Hepatocyte (in vitro differentiated cells): ENCODE measurements at places on chromosomes 2 and 18. TPM values are rescaled to one million over a fixed set of nuclear protein-coding genes. Genes with fewer than 3 reads are reported as not detected.
A peak's percentile ranks its signal among the peaks of the same experiment; 100 is the strongest.

Gene NT5DC4
- 0.79 and 2.3 TPM in 2 replicates for polyA plus RNA-seq

Gene C1QL2
- 9.9 and 12.9 TPM in 2 replicates for polyA plus RNA-seq

Gene UPP2
- not detected in 2 replicates for polyA plus RNA-seq

Gene CNTNAP5
- 0.28 and 0.41 TPM in 2 replicates for polyA plus RNA-seq

Gene COLEC12
- 28.3 and 33.3 TPM in 2 replicates for polyA plus RNA-seq

Gene RAB6C
- not detected in 2 replicates for polyA plus RNA-seq

Gene IL1F10
- not detected in 2 replicates for polyA plus RNA-seq

Gene RAB17
- polyA plus RNA-seq: 89.6 and 99.1 TPM in 2 replicates

Gene KLHL29
- polyA plus RNA-seq: 9.7 and 9.9 TPM in 2 replicates

Gene TUBB8B
- polyA plus RNA-seq: 0.24 and 0.47 TPM in 2 replicates

Gene SCN9A
- polyA plus RNA-seq: 4.1 and 5.1 TPM in 2 replicates

Gene GAREM1
- polyA plus RNA-seq: 6.3 and 7.1 TPM in 2 replicates

Gene REEP1
- polyA plus RNA-seq: 20.8 and 21.5 TPM in 2 replicates

Gene TNFAIP6
- 9.8 and 10.5 TPM in 2 replicates for polyA plus RNA-seq

Gene CD226
- polyA plus RNA-seq: not detected in 2 replicates

Gene HJURP
- polyA plus RNA-seq: 2.7 and 3.6 TPM in 2 replicates

- no peaks in the 10 kb centered on the region for H3K36me3 ChIP-seq
- no peak overlapping the region for H3K4me3 ChIP-seq
- no peak overlapping the region for H3K27ac ChIP-seq
- no peaks in the 10 kb centered on the region for H3K4me1 ChIP-seq
- no peak for DNase-seq
These were observed 31.7 kb upstream of the ASPRV1 start for GRCh38 chr2:69993048-69993565.

GRCh38 chr18:61001138-61001537 is 332.1 kb upstream of the CDH20 start:
- H3K4me1 ChIP-seq: no peaks in the 10 kb centered on the region
- no peak overlapping the region for H3K27ac ChIP-seq
- H3K36me3 ChIP-seq: no peaks in the 10 kb centered on the region
- H3K4me3 ChIP-seq: no peak overlapping the region

DNA sequence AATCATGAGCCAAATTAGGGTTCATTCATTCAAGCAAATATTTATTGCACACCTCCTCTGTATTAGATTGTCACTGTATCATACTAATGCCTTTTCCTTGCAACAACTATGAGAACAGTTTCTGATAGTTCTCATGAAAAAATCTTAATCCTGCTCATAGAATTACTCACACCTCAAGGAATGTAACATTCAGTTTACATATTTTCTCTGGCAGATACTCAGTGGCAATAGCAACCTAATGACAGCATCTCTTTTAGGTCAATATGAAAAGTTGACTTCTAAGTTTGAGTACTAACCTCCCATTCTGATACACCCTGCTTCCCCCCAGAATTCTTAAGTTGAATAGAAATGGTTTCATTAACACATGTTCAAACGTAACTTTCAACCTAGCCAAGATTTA is 132.0 kb downstream of the VWC2L start:
- no peak overlapping the region for H3K27ac ChIP-seq
- no peaks in the 10 kb centered on the region for H3K27me3 ChIP-seq
- no peaks in the 10 kb centered on the region for H3K36me3 ChIP-seq
- H3K4me1 ChIP-seq: no peaks in the 10 kb centered on the region
- no peak overlapping the region for H3K4me3 ChIP-seq
- DNase-seq: no peak

- DNase-seq: peak; percentile 46
- no peaks in the 10 kb centered on the region for H3K27me3 ChIP-seq
- no peak overlapping the region for H3K4me3 ChIP-seq
These were observed 38.9 kb downstream of the CTAGE1 start for GRCh38 chr18:22378672-22379282.

DNA sequence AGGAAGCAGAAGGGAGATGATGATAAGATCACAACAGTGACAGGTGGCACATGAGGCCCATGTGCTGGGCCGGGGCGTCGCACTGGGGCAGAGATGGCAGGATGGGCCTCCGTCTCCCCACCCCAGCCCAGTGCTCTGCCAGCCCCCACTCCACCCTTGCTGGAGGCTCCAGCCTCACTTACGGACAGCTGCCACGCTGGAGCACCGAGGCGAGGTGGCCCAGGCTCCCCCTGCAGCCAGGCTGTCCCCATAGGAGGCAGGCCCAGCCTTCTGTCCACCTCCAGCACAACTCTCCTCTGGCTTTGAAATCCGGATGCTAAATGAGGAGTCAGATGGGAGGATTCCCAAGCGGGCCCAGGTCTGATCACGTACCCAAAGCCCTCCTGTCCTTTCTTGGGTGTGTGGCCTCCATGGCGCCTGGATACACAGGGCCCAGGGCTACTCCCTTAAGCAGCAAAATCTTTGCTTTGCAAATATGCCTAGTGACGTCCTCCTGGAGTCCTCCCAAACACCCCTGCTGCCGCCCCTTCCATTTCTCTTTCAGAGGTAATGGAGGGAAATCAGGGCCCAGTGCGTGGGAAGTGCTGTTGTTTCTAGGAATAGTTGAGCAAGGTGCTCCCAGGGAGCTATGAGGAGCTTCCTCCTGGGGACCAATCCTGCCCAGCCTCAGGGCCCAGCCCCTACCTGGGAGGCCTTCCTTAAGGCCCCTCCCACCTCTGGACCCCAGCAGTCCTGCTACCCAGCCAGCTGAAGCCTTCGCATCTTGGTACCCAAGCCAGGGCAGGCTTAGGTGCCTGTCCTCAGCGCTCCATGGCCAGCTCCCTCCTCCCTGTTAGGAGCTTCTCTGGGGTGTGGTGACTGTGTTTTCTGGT is 170.4 kb upstream of the MYCN start:
- no peaks in the 10 kb centered on the region for H3K27me3 ChIP-seq
- no peaks in the 10 kb centered on the region for H3K36me3 ChIP-seq
- no peak overlapping the region for H3K27ac ChIP-seq
- DNase-seq: no peak
- H3K4me1 ChIP-seq: no peaks in the 10 kb centered on the region

GRCh38 chr2:47339745-47340541 is 63.0 kb upstream of the MSH2 start:
- no peaks in the 10 kb centered on the region for H3K36me3 ChIP-seq
- H3K4me1 ChIP-seq: peaks cover 18% of the 10 kb centered on the region
- peak; percentile 60 for DNase-seq
- no peak overlapping the region for H3K4me3 ChIP-seq
- no peaks in the 10 kb centered on the region for H3K27me3 ChIP-seq
- H3K27ac ChIP-seq: peak overlapping the region; percentile 72

- peak; percentile 85 for DNase-seq
- no peaks in the 10 kb centered on the region for H3K36me3 ChIP-seq
- H3K27ac ChIP-seq: no peak overlapping the region
- no peaks in the 10 kb centered on the region for H3K4me1 ChIP-seq
- no peak overlapping the region for H3K4me3 ChIP-seq
These were observed 289.0 kb upstream of the TFPI start for GRCh38 chr2:187842978-187843847.

- no peaks in the 10 kb centered on the region for H3K4me1 ChIP-seq
- no peaks in the 10 kb centered on the region for H3K27me3 ChIP-seq
- peak; percentile 87 for DNase-seq
- H3K36me3 ChIP-seq: no peaks in the 10 kb centered on the region
These were observed 60.5 kb downstream of the G6PC2 start for GRCh38 chr2:168961450-168962229.

GRCh38 chr18:75203416-75204268 is 5.3 kb downstream of the PTGR3 start:
- peak overlapping the region; percentile 60 for H3K4me3 ChIP-seq
- H3K27me3 ChIP-seq: peaks cover 24% of the 10 kb centered on the region

DNA sequence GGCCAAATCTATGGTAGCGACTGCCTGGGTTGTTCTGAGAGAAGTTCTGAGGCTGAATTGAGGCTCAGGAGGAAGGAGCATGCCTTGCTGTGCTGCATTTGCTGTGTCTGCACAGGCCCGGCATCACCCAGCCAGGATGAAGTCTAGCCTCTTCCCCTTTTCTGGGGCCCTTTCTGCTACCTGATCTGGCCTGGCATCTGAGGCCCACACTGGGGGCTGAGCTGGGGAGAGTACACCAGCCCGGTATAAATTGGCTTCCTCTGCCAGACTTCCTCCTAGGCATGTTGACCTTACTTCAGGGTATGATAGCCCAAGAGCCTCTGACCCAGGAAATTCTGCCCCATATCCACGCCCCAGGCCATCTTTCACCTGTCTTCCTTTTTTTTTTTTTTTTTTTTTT is 30.0 kb downstream of the MRPL35 start:
- no peaks in the 10 kb centered on the region for H3K36me3 ChIP-seq
- H3K27ac ChIP-seq: no peak overlapping the region
- H3K27me3 ChIP-seq: no peaks in the 10 kb centered on the region
- no peak overlapping the region for H3K4me3 ChIP-seq

DNA sequence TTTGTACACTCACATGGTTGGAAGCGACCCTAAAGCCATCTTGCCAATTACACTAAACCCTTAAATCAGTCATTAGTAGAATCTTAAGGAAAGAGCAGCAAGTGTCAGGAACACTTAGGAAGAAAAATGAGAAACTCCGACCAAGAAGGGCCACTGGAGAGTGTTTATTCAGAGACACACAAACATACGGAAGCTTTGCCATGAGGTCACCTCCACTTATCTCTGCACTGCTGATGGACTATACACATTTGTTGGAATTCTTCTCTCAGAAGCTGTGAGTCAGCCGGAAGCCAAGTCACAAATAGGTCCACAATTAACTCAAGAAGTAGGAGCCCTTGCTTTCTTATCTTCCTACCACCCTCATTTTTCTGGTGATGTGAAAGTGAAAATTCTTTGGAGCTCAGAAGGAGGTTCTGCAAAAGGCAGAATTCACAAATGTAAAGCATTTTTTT is 21.6 kb downstream of the BMP10 start:
- H3K4me3 ChIP-seq: no peak overlapping the region
- H3K27ac ChIP-seq: no peak overlapping the region
- H3K4me1 ChIP-seq: no peaks in the 10 kb centered on the region
- no peaks in the 10 kb centered on the region for H3K36me3 ChIP-seq

GRCh38 chr18:473802-474201 is 26.7 kb downstream of the COLEC12 start:
- H3K27me3 ChIP-seq: no peaks in the 10 kb centered on the region
- no peaks in the 10 kb centered on the region for H3K36me3 ChIP-seq
- peaks cover 16% of the 10 kb centered on the region for H3K4me1 ChIP-seq
- no peak overlapping the region for H3K27ac ChIP-seq
- H3K4me3 ChIP-seq: no peak overlapping the region

- no peak overlapping the region for H3K27ac ChIP-seq
- no peaks in the 10 kb centered on the region for H3K36me3 ChIP-seq
- peaks cover 4% of the 10 kb centered on the region for H3K4me1 ChIP-seq
- no peak for DNase-seq
- no peak overlapping the region for H3K4me3 ChIP-seq
These were observed 269.2 kb downstream of the FIGN start for GRCh38 chr2:163466331-163467250.

DNA sequence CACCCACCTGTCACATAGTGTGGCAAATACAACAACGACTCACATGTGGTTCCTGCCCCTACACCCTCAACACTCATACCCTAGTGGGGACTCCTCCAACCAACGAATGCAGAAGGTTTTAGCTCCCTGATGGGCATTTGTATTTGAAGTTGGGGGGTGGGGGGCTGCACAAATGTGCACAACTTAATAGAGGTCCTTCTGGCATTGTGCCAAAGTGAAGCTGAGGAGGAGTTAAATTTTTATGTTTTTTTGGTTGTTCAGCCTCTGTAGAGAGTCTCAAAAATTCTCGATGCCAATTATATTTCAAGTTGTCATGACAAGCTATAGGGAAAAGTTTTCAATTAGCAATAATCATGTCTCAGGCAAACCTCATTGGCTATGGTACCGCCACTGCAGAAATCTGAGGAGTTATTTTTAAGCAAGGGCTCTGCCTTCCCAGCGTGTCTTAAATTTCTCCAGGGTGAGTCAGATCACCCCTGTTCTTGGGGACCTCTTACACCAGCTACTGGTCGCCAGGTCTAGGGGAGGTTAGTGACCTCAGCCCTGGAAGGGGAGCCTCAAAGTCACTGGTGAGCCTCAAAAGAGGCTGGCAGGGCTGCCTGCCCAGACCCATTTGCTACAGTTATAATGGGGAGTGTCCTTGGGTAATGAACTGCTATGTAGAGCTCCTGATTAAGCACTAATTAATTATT is 102.7 kb upstream of the TAF1B start:
- H3K4me1 ChIP-seq: no peaks in the 10 kb centered on the region
- no peak for DNase-seq
- H3K4me3 ChIP-seq: no peak overlapping the region
- no peak overlapping the region for H3K27ac ChIP-seq

- no peak overlapping the region for H3K4me3 ChIP-seq
- H3K4me1 ChIP-seq: no peaks in the 10 kb centered on the region
- no peak overlapping the region for H3K27ac ChIP-seq
- no peaks in the 10 kb centered on the region for H3K27me3 ChIP-seq
These were observed 49.7 kb downstream of the SH3YL1 start for GRCh38 chr2:213932-214693.

- no peak for DNase-seq
- no peaks in the 10 kb centered on the region for H3K27me3 ChIP-seq
- H3K4me1 ChIP-seq: peaks cover 15% of the 10 kb centered on the region
- H3K27ac ChIP-seq: no peak overlapping the region
These were observed 320.0 kb downstream of the MTX2 start for GRCh38 chr2:176589287-176589686.

- no peaks in the 10 kb centered on the region for H3K36me3 ChIP-seq
- H3K27ac ChIP-seq: peak overlapping the region; percentile 59
- peak; percentile 40 for DNase-seq
- H3K4me3 ChIP-seq: no peak overlapping the region
- H3K4me1 ChIP-seq: peaks cover 10% of the 10 kb centered on the region
These were observed 45.3 kb upstream of the PSME4 start for GRCh38 chr2:54015798-54016699.

DNA sequence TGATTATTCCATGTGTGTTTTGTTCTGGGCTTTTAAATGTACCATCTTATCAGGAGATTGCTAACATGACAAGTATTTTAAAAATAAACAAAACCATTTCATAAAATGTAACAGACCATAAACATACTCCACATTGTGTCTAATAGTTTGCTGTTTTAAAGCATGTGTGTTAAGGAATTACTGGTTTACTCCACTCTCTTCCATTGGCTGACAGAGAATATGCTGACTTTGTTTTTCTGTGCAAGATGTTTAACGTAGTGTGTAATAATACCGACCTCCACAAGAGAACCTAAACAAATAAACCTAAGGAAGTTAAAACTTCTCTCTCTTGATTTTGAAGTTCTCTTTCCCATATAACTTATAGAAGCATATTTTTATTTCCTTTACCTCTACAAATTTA is 17.0 kb upstream of the TMEM18 start:
- peak overlapping the region; percentile 64 for H3K27ac ChIP-seq
- H3K36me3 ChIP-seq: no peaks in the 10 kb centered on the region
- no peaks in the 10 kb centered on the region for H3K27me3 ChIP-seq
- DNase-seq: no peak
- no peak overlapping the region for H3K4me3 ChIP-seq

- H3K27me3 ChIP-seq: no peaks in the 10 kb centered on the region
- no peak overlapping the region for H3K27ac ChIP-seq
- no peak overlapping the region for H3K4me3 ChIP-seq
- no peaks in the 10 kb centered on the region for H3K4me1 ChIP-seq
These were observed 68.1 kb downstream of the ANTXR1 start for GRCh38 chr2:69081001-69081580.

GRCh38 chr2:6909431-6910385 is 7.5 kb upstream of the RNF144A start:
- no peak overlapping the region for H3K27ac ChIP-seq
- peaks cover 6% of the 10 kb centered on the region for H3K27me3 ChIP-seq
- no peak for DNase-seq
- H3K36me3 ChIP-seq: no peaks in the 10 kb centered on the region
